ENCODE measurements at places on chromosomes 11 and 22.

GRCh38 chr11:30938810-30939209 lies 352.7 kb upstream of the MPPED2 start:
- no peak for DNase-seq

DNA sequence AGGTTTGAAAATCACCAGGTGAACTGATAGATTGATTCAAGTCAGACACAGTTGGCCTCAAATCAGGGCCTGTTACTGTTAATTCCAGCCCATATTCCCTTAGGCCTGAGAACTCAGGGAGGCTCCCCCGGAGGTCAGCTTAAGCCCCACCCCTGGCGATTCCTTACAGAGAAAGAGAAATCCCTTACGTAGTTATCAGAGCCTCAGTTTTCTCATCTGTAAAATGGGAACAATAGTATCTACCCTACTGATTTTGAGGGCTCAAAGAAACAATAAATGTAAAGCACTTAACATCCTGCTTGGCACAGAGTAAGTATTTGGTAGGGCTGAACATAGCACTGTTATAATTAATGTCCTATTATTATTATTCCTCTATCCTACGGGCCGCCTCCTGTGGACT lies 94.1 kb downstream of the NAT10 start:
- no peak for DNase-seq

DNA sequence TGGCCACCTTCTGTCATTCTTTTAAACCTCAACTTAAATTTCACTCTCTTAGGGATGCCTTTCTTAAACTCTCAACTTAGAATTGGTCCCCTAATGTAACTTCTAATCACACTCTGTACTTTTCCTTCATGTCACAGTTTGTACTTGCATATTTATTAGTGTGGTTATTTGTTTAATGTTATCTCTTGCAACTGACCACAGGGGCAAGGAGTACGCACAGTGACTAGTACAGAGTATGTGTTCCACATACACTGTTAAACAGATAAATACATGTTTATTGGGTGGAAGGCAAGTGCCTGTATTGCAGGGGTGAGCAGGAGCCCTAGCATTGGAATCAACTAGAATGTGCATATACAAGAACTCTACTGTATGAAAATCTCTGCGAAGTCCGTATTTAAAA lies 554.0 kb downstream of the INSC start:
- DNase-seq, result no peak

DNA sequence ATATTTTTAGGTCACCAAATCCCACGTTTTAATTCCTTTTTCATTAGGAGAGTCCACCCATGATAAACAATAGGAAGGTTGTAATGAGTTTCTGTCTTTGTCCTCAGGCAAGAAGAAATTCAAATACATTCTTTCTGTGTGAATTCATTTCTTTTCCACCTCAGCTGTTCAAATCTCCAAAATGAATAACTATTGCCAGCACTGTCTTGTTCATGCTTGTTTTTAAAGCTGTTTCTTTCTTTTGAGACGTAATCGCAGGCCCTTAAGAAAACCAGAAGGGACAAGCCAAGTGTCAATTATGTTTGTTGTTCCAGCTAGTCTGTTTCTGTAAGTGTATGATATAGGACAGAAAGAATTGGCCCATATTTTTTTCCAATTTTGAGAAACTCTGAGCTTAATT lies 20.2 kb downstream of the MMP27 start:
- no peak for DNase-seq

DNA sequence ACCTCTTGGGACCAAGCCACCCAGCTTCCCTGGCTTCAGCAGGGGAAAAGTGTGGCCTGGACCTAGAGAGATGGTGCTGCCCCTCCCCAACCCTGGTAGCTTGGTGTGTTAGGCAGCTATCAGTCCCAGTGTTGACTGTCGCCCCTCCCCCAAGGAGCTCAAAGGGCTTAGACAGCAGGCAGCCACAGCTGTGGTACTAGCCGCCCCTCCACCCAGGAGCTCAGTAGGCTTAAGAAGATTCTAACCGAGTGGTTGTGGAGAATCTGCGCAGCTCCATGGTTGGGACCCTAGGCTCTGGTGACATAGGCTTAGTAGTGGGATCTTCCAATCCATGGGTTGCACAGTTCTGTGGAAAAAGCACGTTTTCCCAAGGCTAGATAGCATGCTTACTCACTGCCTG lies 458.4 kb upstream of the LRRC4C start:
- DNase-seq, result no peak

DNA sequence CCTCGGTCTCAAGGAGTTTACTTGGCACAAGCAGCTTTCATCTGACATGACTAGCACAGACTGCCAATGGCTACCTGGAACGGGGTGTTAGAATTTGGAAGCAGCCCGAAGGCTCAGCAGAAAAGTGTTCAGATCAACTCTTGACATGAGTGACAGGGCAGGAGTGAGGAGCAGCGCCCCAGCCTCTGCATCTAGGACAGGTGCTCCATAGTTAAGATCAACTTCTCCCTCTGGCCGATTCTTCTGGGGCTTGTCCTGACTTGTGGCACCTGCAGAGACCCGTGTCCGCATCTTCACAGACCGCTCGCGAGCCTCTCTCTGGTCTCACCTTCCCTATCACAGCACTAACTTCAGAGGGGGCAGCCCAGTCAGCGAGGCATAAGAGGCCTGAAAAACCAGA lies 42.5 kb upstream of the CHKA start:
- no peak for DNase-seq

DNA sequence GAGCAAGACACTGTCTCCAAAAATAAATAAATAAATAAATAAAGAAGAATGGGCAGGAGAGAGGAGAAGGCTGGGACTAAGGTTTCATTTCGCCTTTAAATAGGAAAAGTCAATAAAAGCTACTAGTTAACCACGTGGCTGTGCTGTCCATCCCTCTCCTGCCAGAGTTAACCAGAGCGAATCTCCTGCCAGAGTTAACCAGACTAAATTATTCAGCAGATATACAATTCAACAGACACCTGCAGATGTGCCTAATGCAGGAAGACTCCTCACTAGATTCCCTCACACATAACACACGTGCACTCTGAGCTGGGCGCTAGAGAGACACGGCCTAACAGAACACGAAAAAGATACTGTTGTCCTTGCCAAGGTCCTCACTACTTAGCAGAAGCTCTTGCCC lies 156.1 kb downstream of the IGLL1 start:
- no peak for DNase-seq

GRCh38 chr22:20226077-20226716 lies 41.9 kb downstream of the RTN4R start:
- DNase-seq, result no peak

GRCh38 chr22:40499209-40499623 lies 128.8 kb downstream of the SGSM3 start:
- peak; percentile 97 for DNase-seq

GRCh38 chr22:29670626-29671025 lies 49.2 kb upstream of the CABP7 start:
- no peak for DNase-seq

DNA sequence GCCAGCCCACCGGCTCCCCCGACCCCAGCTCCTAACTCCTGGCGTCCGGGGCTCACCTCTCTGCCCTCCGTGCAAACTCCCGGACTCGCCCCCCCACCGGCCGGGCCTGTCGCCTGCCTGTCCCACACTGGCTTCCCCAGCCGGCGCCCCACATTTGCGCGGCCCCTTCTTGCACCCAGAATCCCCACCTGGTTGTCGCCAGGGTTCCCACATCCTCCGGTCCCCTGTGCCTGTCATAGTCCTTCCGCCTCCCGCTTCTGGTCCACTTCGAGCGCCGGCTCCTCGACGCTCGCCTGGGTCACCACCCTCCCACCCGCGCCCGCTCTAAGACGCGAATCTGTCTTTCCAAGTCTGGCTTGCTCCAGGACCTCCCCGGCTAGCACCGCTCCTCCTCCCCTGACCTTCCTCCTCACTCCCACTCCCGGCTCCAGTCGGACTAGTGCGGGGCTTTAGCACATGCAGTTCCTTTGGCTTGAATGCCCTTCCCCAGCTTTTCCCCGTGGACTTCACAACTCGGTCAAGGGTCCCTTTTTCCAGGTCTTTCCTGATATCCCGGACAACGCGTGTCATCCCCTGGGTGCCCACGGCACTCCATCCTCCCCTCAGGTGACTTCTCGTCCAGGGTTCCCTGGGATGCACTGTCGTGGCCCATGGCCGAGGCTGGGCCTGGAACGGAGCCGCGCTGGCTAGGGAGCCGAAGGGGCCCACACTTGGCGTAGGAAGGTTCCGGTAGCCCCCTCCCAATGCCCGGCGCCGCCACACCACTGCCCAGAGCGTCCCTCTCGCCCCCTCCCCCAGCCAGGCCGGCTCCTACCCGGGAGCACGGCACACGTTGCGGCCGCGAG lies 635 bp downstream of the SCARF2 start:
- peak; percentile 59 for DNase-seq

DNA sequence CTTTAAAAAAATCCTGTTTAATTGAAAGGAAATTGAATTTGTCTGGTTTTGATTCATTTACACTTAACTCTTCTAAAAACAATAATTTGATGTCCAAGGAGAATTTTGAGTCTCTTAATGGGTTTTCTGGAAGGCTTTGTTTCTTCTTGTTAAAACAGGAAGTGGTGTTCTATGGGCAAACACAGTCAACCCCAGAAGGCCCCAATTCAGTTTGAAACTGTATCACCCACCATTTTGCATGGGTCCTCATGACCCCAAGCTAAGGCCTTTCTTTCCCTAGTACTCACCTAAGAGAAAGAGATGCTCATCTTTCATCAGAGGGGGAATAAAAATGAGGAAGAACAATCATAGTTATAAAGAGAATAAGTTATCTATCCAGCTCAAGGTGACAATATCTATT lies 10.6 kb downstream of the FLI1 start:
- no peak for DNase-seq

GRCh38 chr11:3893311-3893710 lies 37.8 kb downstream of the STIM1 start:
- no peak for DNase-seq

DNA sequence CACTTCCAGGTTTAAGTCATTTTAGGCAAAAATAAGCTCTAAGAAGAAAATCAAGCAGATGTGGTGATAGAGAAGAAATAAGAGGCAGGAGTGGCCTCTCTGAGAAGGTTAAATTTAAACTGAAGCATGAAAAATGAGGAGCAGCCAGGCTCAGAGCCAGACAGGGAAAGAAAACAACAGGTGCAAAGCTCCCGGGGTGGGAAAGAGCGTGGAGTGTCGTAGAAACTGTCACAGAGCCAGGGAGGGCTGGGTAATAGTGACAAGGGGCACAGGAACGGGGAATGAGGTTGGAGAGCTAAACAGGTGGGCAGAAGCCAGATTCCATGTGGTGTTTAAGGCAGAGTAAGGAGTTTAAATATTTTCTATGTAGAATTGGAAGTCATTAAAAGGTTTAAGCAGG lies 132.1 kb upstream of the BLID start:
- DNase-seq, result no peak

DNA sequence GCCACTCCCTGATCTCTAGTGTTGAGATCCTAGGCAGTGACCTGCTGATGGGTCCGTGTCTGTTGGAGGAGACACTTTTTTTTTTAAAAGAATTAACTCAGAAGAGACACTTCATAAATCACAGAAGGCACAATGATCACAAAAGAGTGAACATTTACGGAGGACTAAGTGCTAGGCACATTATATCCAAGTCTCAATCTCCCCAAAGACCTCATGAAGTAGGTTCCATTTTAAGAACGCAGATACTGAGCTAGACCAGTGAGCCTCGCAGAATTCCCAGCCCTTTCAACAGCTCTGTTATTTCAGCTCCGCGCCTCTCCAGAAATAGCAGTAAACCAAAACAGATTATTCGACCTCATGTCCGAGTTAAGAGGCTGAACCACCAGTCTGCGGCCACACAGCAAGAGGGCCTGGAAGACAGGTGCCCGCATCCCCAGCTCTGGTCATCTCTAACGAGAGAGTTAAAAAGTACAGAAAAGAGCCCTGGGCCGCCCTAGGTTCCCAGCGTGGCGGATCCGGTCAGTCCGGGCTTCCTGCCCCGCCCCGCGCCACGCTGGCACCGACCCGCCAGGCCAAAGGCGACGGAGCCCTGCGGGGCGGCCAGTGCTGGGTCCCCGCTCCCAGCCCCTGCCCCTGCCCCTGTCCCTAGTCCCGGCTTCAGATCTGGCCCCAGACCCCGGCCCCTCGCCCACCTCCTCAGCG lies 612 bp downstream of the XBP1 start:
- DNase-seq, result peak; percentile 57

DNA sequence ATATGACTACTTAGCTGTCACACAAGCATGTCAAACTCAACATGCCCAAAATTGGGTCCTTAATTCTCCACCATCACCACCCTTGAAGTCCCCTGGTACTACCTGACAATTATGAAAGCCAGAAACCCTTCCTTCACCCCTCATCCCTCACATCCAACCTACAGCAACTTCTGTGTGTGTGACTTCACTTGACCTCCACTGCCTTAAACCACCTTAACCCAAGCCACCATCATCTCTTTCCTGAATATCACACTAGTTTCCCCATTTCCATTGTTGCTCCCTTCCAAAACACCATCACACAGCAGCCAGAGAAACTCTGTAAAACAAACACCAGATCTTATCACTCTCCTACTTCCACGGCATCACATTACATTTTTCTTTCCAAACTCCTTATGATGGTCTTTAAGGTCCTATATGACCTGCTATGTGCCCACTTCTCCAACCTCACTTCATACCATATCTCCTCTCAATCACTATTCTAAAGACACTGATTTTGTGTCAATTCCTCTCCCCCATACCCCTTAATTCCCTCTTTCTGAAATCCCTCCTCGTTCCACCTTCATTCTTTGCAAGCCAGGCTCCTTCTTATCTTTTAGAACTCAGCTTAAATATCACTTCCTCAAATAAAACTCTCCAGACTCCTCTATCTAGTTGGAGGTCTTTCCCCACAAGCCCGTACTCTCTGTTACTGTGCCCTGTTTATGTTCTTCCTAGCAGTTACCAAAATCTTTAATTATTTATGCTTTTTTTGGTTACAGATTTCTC lies 124.9 kb downstream of the RBFOX2 start:
- DNase-seq, result no peak

- DNase-seq, result no peak
Observed at GRCh38 chr22:23237201-23237798, 57.0 kb downstream of the BCR start.

GRCh38 chr11:114290503-114291235 lies 5.5 kb upstream of the NNMT start:
- DNase-seq, result peak; percentile 43

- no peak for DNase-seq
Observed at GRCh38 chr22:21013657-21014201, 1.2 kb upstream of the P2RX6 start.

DNA sequence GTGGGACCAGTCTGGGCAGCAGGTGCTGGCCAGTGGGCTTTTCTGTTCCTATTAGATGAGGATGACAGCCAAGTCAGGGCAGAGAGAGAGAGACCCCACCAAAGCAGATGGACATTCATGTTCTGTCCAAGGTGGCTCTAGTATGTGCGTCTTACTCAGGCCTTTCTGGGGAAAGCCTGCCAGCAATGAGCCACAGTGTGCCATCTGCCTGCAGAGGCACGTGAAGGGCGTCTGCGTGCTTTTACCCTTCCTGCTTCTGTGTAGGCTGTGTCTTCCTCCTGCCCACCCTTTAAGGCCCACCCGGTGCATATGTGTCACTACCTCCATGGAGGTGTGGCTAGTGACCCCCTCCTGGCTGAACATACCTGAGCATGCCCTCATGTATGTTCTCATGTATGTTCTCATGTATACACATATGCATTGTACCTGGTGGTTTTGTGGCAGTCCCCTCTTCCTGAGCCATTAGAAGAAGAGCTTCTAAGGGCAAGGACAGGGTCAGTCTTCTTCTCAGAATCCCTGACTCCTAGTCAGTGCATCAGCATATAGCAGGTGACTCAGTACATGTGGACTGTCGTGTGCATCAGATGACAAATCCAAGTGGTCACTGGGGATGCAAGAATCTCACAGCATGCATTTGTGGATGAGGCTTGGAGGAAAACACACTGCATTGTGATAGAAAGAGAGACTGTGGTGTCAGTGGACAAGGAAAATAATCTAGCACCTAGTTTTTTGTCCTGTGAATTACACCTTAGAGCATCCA lies 90.4 kb upstream of the YWHAH start:
- no peak for DNase-seq
